ENCODE measurements at places on chromosomes 1 and 21.

GRCh38 chr1:31822766-31823165 lies 6.9 kb upstream of the SPOCD1 start:
- no peak for DNase-seq

GRCh38 chr1:233478611-233479010 lies 135.3 kb upstream of the KCNK1 start:
- DNase-seq: no peak

DNA sequence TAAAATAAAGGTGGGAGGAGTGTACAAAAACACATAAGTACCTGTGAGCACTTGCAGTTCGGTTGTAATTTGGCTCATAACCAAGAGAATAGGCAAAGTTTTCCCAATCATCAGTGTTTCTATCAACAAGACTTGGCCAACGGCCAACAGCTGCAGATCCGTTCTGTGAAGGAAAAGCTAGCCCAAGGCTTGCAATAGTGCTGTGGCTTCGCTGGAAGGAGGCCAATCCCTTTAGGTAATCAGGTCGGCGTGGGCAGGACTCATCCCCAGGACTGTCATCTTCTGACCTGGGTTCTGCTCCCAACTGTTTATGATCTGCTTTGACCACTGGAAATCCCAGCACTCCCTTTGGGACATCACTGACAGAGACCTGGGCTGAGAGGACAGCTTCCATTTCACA lies 107.8 kb downstream of the LYST start:
- no peak for DNase-seq

DNA sequence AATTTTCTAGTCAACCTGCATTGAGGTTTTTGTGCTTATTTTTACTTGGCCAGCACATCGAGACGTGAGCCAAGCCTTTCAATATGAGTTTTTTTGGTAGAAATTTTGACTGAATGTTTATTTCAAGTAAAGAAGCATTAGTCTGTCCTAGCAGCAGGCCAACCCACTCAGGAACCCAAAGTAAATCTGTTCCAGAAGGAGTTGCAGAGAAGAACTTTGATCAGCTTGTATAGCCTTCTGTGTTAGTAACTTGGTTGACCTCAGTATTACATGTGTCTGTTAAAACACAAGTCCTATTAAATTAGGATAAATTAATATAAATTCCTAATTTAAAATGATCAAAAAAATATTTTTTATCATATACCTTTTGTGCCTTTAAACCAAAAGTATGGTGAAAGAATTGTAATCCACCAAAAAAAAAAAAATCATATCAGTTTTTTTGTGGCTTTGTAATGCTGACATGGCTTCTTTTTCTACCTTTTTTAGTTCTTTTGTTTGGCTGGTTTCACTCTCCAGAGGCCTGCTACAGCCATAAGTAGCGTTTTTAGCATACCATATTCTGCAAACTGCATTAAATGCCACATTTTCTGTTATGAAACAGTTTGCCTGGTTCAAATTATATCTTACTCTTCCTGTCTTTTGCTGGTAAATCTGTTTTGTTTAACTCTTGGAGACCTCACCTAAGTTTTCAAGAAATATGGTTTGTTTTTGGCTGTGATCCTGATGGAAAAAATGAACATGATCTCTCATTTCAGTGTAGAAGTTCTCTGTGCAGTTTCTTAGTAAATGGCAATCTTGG lies 39.5 kb downstream of the ATF6 start:
- DNase-seq: no peak

DNA sequence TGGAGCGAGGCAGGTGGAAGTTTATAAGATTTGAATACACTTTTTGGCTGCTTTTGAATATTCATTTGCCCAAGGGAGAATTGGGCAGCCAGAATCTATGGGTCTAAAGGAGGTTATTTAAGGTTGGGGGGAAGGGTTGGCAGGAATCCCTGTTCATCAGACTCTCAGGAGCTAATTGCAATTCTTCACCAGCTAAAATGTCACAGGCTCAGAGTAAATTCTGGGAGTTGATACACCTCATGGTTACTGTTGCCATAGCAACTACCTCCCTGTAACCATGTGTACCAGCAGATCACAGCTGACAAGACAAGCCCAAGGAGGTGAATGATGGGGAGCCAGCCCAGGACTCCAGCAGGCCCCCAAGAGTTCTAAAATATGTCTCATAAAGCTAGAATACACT lies 75.5 kb downstream of the CAMK2N1 start:
- DNase-seq: no peak

- no peak for DNase-seq
These were observed 49.9 kb downstream of the CBS start for GRCh38 chr21:43025636-43026180.

GRCh38 chr21:39630191-39630591 lies 17.5 kb downstream of the B3GALT5 start:
- DNase-seq: no peak

DNA sequence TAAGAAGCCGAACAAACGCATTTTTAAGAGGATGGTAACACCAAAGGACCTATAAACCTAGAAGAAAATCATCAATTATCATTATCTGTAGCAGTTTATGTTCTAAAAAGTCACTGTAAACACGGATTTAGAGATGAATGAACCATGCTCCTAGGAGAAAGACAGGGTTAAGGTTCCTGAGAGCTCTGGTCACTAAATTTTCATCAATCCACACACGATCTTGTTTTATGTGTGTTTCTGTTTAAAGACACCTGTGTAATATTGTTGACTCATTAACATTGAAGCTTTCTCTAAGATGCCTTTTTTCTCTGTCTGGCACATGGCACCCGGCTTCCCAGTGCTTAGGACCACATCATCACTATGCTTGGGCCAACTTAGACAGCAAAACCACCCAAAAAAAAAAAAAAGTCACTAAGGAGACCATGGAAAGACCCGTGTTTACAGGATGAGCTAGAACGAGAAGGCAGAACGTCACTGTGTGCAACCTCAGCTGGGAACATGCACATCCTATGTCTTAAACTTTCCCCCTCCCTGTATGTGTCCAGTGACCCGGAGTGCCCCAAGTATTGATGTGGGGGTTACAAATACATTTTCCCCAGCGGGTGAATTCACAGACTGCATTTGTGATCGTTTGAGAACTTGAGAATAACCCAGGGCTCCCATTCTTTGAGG lies 55.8 kb upstream of the PDE9A start:
- no peak for DNase-seq

DNA sequence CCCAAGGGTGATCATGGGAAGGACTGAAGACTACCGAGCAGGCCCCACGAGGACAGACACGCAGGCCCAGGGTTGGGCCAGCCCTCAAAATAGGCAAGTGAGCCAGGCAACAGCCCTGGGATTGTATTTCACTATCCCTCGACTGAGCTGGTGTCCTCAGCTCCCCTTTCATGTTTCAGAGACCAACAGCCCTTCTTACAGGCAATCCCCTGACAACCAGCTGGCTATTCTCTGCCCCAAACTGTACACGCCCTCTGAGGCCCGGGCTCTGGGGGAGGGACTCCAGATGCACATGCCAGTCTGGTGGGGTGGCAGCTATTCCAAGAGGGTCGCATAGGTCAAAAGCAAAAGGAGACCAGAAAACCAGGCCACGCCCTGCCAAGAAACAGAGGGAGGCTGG lies 243.0 kb downstream of the TOMM20 start:
- DNase-seq: no peak

GRCh38 chr21:44779417-44780136 lies 22.0 kb downstream of the UBE2G2 start:
- no peak for DNase-seq

GRCh38 chr1:110525249-110525595 lies 6.2 kb upstream of the KCNA10 start:
- no peak for DNase-seq

- DNase-seq: no peak
These were observed 5.8 kb downstream of the PAFAH2 start for GRCh38 chr1:25991937-25992688.

DNA sequence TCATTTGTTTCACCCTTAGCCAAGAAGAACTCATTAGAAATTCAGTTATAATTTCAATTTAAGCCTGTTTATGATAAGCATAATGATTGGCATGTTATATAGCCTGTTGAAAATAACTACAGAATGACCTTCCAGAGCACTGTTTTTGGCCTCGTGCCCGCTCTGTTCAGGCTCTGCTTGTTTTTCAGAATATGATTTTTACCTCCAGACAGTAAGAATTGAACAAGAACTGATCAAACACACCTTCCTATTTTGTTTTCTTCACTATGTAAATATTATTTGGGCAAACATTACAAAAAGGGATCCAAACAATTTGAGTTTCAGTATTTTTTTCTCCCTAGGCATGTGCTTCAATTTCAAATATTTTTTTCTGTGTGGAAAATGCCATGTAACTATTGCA lies 48.1 kb upstream of the ANGPTL1 start:
- no peak for DNase-seq

DNA sequence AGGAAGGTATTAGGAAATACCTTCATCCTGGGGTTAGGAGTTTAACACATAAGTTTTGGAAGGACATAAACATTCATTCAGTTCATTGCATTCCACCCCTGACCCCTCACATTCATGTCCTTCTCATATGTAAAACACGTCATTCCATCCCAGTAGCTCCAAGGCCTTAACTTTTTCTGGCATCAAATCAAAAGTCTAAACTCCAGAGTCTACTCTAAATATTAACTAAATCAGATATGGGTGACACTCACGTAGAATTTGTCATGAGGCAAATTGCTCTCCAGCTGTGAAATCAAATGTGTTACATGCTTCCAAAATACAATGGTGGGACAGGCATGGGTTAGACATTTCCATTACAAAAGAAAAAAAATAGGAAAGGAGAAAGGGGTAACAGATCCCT lies 298.2 kb upstream of the LRRC7 start:
- DNase-seq: no peak

GRCh38 chr1:223006371-223006770 lies 136.7 kb downstream of the TLR5 start:
- DNase-seq: no peak

GRCh38 chr1:174052621-174053020 lies 30.5 kb upstream of the RC3H1 start:
- DNase-seq: no peak

- no peak for DNase-seq
These were observed 923.4 kb downstream of the NCAM2 start for GRCh38 chr21:21921410-21922232.

DNA sequence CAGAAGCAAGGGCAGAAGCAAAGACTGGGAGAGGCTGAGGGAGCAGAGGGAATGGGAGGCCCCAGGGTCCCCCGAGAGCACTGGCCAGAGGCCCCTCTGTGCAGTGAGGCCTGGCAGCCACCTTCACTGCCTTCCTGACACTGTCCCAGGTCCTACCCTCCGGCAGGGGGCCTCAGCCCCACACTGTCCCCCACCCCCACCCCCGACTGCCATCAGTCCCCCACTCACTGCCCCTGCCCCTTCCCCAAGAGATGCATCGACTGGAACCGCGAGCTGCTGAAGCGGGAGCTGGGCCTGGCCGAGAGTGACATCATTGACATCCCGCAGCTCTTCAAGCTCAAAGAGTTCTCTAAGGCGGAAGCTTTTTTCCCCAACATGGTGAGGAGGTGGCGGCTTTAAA lies 13.0 kb upstream of the PADI6 start:
- DNase-seq: no peak

- peak; percentile 6 for DNase-seq
These were observed 2.2 kb upstream of the FOXD3 start for GRCh38 chr1:63320022-63320721.

DNA sequence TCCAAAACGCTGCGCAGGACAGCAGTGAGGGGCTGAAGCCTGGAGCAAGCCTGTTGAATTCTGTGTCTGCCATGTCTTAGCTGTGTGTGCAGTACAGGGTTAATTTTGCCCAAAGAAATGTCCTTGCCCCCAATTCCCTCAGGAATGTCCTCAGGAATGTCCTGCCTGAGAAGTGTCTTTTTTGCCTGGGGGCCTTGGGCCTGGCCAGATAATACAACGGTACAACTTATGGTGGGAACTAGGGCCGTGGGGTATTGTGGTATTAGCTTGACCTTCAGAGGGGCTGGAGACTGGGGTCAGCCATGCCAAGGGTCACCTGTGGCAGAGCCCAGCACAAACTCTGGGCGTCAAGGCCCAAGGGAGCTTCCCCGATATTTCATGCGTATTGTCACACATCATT lies 107.7 kb downstream of the AJAP1 start:
- no peak for DNase-seq

Measured in activated T-cell treated with anti-CD3 and anti-CD28 coated beads for 48 hours (primary cell).